Muscle of arm (tissue), 14 donors: ENCODE measurements at places on chromosomes 11 and 22.

DNA sequence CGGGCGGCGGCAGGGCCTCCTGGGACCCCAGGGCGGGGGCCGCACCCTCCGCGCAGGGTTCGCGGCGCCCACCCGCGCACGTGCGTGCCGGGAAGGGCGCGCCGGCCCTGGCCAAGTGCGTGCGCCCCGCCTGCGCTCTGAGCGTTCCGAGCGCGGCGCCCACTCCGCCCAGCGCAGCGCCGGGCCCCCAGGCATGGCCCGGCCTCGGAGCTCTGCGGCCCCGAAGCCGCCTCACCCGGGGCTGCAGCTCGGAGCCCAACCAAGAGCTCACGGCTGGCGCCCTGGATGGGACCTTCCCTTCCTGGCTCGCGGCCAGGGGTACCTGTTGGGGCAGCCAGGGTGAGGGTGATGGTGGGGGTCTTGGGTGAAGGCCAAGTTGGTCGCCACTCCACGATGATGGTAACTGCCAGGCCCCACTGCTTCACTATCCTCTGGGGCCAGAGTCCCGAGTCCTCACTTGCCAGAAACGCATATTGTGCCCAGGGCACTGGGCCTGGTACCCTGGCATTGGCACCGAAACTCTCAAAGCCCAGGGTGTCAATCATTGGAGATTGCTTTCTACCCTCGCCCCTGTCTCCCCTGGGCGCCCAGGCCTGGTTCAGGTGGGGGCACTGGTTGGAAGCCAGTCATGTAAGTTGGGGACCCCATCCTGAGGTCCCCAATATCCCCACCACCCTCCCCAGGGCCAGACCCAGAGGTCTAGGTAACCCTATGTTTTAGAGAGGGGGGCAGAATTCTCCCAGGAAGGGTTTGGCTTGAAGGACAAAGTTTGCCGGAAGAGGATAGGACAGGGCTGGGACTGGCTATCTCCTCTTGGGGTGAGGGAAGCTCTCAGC lies 882 bp downstream of the ANO1 start:
- no peak for DNase-seq

GRCh38 chr11:1405186-1406020 lies 15.7 kb downstream of the BRSK2 start:
- DNase-seq, result no peak

DNA sequence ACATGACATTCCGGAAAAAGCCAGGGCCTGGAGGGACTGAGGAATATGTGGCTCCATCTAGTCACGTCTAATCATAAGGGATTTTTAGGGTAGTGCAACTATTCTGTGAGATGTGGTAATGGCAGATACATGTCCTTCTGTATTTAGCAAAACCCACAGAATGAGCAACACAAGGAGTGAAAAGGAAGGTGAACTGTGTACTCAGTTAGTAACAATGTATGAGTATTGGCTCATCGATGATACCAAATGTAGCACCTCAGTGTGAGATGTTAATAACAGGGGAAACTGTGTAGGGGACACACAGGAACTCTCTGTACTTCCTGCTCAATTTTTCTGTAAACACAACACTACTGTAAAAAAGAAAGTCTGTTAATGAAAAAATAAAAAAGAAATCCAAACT lies 42.0 kb upstream of the CARS1 start:
- DNase-seq, result no peak

GRCh38 chr11:21965221-21965620 lies 227.7 kb upstream of the ANO5 start:
- no peak for DNase-seq

DNA sequence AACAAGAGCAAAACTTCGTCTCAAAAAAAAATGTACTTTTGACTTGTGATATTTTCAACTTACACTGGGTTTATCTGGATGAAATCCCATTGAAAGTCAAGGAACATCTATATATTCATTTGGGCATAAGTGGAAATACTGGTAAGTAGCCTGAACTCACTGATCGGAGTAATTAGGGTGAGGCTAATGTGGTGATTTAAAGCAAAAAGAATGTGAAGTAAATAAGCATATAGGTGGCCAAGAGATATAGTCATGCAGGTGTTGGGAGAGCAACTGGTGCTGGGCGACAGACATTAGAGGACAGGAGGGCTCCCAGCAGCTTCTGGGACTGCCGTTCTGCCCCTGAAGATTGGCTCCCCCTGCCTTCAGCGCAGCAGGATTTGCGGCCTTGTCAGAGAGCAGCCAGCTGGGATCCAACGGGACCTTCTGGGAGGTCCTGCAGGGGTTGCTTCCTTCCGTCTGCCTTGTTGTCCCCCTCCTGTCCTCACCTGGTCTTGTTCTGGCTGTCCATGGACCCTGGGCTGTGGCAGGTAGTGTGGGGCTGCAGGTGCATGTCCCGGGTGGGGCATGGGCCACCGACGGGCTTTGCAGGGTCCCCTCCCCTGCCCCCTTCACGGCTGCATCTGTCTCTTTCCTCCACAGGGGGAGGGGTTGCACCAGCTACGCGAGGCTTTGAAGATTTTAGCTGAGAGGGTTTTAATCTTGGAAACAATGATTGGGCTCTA lies 14.1 kb downstream of the RHBDD3 start:
- no peak for DNase-seq

GRCh38 chr11:92711926-92712325 lies 257.5 kb upstream of the MTNR1B start:
- no peak for DNase-seq

GRCh38 chr11:12598330-12599256 lies 75.6 kb upstream of the TEAD1 start:
- DNase-seq, result no peak

GRCh38 chr22:40276996-40277823 lies 69.1 kb upstream of the ADSL start:
- DNase-seq, result peak; percentile 65

GRCh38 chr11:93603225-93604007 lies 58.1 kb upstream of the CEP295 start:
- no peak for DNase-seq
